CD4-positive, alpha-beta T cell (primary cell): ENCODE measurements at places on chromosomes 2 and 18.

GRCh38 chr2:37858400-37858711 lies 66.7 kb upstream of the RMDN2 start:
- no peak for DNase-seq

DNA sequence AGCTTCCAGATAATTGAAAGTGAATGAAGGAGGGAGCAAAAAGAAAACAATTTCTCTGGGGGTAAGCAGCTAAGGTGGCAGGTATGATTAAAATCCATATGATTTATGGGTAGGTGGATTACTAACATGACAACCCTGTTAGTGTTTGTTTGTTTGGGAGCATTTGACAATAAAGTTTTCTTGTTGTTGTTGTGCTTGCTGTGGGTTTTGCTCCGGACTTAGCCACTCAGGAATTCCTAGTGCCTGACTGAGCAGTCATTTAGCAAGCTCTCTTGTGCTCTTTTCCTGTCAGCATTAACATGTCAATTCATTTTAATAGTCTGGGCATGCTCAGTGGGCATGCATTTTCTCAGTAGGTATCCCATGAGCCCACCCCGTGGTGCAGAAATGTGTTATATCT lies 674.8 kb upstream of the ZEB2 start:
- DNase-seq = no peak

DNA sequence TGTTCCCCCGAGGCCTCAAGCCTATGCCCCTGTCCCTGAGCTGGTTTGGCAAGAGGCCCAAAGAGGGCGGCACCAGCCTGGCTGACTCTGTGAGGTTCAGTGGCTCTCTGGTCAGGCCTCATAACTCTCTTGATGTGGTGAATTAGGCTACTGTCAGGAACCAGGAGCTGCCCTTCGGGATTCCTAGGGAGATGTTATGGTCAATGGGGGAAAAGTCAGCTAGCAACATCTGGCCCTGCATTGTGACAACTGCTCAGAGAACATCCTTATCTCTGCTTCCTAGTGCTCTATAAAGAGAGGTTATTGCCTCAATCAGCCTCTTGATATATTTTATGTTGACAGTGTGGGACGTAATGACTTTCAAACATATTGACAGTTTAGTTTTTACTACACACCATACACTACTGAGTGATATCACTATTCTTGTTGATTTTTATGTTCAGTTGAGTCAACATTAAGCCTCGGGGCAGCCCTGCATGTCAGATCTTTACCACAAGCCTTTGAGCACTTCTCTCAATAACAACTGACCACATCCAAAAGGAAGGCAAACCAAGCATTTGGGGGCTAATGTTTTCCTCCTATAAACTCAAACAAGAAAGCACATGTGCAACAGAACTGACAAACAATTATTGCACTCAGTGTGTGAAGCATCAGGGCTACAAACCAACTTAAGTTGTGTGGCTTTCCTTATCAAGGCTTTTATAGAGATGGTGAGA lies 448.3 kb upstream of the SLC14A2 start:
- DNase-seq = no peak

DNA sequence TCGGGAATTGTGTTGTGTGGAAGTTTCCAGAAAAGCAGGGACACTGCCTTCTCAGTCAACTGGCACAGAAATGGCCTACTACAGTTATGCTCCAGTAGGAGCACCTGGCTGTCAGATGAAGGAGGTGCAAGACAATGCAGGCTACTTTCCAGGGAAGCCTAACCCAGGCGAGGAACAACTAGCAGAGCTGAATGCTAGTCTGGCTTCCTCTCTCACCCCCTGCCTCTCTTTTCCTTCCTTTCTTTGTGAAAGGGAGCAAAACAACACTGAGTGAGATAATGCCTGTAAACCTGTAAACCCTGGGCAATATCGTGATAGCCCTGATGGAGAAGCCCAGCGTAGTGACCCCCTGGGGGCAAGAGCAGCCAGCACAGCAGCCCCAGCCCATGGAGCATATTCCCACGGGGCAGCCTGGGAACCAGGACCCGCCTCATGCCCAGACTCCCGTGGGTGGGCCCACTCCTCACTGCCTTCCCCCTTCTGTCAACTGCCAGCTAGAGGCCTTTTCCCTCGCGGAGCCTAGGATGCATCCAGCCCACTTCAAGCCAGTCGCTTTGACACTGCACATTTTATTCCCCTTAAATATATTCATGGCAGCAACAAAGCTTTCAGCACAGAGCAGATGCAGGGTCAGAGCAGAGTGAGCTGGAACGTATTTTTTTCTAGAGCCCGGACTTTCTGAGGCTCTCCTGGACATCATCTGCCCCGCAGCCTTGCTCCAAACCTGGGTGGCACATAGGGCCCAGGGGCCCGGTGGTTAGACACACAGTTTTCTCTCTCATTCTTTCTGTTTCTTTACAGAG lies 77.0 kb downstream of the PDCL3 start:
- no peak for DNase-seq

DNA sequence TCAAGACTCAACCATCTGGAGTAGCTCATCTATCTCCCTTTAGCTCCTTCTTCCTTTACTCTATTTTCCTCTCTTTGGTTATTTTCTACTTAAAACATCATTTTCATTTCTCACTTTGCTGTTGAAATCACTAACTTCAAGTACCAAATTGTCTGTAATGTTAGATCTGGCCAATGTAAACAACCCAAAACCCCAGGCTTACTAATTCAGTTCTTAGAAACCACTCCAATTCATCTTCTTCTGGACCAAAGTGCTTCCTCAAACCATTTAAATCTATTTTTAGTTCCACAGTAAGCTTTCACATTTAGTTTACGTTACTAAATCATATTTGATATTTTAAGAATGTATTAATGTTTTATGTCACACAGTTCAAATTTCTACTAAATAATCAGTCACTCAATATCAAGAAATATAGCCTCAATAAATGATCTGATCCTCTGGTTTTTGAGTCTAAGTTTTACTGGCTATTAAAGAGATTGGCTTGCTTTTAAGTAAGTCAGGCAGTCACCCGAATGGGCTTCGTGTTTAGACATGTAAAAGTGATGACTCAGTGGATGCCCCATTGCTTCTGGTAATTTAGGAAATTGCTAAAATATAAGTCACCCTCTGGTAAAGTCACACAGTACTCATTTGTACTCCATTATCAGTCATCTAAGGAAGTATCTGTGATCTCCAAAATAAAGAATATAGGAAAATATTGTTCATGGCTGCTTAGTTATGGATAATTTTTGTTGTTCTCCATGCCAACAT lies 527.2 kb upstream of the SOX11 start:
- no peak for DNase-seq

DNA sequence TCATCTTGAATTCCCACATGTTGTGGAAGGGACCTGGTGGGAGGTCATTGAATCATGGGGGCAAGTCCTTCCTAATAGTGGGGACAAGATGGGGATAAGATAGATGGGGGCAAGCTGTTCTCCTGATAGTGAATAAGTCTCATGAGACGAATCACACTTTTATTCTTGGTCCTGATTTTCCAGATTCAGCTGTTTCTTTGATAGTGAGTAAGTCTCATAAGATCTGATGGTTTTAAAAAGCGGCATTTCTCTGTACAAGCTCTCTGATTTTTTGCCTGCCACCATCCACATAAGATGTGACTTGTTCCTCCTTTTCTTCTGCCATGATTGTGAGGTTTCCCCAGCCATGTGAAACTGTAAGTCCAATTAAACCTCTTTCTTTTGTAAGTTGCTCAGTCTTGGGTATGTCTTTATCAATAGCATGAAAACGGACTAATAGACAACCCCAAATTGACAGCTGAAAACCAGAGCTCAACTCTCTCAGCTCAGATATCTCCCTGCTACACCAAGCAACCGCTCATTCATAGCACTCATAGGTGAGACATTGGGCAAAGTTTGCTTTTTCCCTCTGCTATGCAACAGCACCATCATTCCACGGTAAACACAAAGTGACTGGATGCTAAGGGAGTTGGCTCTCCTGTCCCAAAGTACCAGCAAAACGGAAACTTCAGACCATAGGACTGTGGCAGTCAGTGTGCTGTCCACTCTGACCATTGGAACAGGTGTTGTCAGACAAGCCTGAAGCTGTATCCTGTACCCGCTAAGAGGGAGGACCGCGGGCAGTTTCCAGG lies 44.9 kb upstream of the TBC1D8 start:
- no peak for DNase-seq

GRCh38 chr2:9812945-9813311 lies 30.3 kb upstream of the TAF1B start:
- no peak for DNase-seq

- DNase-seq = no peak
These were observed 49.6 kb downstream of the LINC00305 start for GRCh38 chr18:64099244-64099643.

DNA sequence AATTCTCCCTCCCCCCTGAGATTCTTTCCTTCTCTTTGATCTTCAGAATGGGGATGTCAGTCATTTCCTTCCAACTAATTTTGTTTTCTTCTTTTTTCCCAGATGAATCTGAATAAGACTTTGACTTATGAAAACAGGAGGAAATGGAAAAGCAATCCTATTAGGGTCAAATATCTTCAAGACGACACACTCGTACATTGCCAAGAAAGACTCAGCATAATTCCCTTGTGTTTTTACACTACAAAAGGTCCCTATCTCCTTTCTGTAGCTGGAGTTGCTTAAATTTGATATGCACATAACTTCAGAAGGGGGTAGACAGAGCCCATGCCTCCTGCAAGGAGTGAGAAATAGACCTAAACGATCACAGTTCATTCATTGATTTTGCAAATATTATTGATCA lies 230.3 kb upstream of the RBBP8 start:
- no peak for DNase-seq

- no peak for DNase-seq
These were observed 248.5 kb upstream of the SLC8A1 start for GRCh38 chr2:40700231-40700954.

DNA sequence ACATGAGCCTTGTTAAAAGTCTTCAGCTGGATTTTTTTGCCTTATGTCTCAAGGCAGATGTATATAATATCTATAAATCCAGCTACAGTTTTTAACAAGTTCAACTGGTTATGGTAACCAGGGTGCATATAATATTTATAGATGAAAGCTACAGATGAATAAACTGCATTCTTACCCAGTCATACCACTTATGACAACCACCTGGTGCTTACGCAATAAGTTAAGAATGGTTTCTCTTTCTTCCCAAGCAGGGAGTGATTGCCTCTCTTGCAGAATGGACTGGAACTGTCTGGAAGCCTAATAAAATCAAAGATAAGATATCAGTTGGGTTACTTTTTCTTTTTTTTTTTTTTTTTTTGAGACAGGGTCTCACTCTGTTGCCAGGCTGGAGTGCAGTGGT lies 19.6 kb downstream of the DHX57 start:
- DNase-seq = no peak

DNA sequence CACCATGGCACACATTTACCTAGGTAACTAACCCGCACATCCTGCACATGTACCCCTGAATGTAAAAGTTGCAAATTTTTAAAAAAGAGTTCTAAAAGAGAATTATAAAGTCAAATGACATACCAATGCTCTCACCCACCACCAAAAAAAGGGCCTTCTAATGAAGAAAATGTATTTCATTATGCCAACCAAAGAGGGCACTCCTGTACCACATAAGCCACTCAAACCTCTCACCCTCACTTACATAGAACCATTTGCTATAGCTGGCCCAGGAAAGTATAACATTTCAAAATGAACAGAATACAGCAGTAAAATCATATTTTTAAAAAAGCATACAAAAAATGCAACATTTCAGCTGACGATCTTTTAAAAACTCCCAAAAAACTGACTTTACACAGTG lies 241.5 kb upstream of the PKDCC start:
- no peak for DNase-seq

DNA sequence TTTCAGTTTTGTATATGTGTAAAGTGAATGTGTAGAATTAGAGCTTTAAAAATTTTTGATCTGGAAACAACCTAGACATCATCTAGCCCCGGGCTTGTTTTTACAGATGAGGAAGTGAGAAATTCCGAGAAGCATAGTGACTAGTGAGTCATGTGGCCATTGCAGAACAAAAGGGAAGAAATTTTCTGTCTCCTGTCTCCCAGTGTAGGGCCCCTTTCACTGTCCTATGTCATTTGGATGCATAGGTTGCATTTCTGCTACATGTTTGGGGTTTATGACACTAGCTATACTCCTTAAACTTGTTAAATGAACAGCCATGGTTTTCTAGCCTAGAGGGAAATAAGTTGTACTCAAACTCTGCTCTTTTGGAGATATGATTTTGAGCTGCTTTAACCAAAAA lies 84.6 kb downstream of the PLCL1 start:
- no peak for DNase-seq

DNA sequence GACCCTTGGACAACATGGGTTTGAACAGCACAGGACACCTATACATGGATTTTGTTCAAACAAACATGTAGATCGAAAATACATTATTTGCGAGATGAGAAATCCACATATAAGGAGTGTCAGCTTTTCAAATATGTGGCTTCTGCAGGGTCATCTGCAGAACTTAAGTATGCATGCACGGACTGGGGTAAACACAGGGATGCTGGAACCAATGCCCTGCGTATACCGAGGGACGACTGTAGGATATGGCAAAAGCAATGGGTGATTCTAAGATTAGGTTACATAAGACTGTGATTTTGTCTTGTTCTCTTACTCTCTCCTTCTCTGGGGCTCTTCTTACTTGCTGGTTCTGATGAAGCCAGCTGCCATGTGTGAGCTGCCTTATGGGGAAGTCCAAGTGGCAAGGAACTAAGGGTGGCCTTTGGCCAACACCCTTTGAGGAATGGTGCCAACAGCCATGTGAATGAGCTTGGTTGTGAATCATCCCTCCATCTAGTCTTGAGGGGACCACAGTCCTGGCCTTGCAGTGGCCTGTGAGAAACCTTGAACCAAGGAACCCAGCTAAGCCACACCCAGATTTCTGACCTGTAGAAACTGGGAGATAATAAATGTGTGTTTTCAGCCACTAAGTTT lies 66.5 kb downstream of the EVA1A start:
- DNase-seq = no peak
